ENCODE measurements at places on chromosomes 2 and 18.

DNA sequence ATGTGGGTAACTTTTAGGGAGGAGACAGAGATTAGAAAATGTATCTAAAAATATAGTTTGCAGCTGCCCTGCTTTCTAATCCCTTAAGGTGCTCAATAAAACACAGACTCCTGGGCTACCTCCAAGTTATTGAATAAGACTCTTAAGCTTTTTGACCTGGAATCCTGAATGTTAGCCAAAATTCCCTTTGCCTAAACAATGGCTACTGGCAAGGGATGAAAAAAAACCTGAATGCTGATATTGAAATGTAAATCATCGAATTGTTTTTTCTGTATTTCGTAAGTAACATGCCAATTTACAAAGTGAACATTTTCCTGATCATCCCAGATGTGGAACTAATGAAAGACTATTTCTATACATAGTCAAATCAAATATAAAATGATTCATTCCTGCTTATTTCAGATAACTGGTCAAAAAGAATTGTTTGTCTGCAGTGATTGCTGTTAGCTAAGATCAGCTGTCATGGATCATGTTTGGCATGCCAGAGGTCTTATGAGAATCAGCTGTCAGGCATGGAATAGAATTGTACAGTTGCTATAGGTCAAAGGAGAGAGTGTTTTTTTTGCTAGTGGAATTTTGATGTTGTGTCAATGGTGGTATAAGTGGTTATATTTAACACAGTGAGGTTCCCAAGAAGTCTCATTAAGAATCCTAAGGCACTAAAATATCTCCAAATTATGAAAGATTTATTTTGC is 363.6 kb upstream of the CWC22 start:
- no peak for DNase-seq

- no peak for DNase-seq
Measured at GRCh38 chr18:44765456-44765855, 84.8 kb downstream of the SETBP1 start.

- peak; percentile 70 for DNase-seq
Measured at GRCh38 chr2:27860111-27860510, 30.1 kb downstream of the RBKS start.

DNA sequence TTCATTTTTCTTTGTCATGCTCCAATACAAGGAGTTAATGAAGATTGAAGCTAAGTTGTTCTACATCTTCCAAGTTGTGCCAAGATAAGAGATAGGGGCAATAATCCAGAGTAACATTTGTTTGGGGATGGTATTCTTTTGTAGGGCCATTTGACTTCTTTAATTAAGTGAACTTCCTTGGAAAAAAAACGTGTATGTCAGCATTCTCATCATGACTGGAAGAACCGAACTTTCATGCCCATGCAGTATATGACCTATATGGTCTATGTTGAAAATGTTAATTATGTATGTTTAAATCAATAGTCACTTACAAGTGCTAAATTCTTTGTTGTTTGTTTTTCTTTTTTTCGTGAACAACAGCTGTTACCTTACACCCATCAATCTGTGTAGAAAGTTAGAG is 319.5 kb upstream of the LRRTM1 start:
- no peak for DNase-seq

GRCh38 chr2:212488611-212489010 is 50.0 kb downstream of the ERBB4 start:
- no peak for DNase-seq

Data from activated CD4-positive, alpha-beta T cell treated with anti-CD3 and anti-CD28 coated beads, Interleukin-2, amount 50 U/mL, for 16 hours (primary cell).